ENCODE measurements at places on chromosomes 6 and 20.

DNA sequence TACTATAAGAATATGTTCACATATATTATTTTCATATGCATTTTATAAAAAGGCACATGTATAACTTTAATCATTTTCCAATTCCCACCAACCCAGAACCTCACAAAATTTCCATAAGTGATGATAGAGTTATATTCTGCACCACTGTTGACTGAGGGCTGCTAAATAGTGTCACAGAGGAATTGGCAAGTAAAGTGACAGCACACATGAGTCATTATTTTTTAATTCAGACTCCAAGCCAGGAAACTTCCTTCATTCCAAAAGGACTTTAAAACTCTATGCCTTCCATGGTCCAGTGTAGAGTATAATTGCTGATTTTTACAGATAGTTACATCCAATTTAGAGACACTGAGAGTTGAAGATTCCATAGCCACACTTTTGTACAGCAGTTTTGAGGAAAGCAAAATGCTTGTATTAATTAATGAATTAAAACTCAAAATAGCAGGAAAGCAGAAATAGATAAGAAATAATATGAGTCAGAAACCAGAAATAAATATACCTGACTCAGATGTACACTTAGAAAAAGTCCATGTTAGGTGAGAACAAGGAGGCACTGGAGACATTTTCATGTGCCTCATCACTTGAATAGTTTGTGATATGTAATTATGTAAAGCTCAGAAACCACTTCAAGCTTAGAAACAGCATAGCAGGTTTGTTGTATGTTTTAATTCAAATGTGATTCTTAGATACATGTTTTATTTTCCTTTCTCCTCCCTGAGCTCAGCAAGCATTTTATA, 425.2 kb upstream of the OPRM1 start:
- H3K4me1 ChIP-seq = no peaks in the 10 kb centered on the region
- no peak for DNase-seq
- no peak overlapping the region for H3K4me3 ChIP-seq
- H3K27ac ChIP-seq = no peak overlapping the region
- no peaks in the 10 kb centered on the region for H3K27me3 ChIP-seq
- no peaks in the 10 kb centered on the region for H3K36me3 ChIP-seq

DNA sequence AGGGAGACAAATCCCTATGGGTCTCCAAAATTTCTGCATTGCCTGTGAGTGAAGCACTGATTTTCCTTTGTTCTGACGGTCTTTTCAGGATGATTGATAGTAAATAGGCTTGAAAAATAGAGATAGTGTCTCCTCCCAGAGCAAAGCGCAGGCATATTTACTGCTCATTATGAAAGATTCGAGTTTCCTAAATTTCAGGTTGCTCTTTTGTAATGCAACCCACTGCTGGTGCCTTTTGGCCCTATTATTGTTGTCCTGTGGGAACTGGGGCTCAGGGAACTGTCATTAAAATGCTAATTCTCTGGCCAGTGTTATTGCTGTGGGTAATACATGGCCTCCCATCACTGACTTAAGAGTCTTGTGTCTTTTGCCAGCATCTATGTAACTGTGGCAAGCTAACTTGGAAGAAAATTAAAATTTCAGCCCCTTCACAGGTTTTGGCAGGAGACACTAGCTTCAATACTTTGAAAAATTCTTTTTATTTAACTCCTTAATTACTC, 754.1 kb upstream of the MAP3K7 start:
- H3K4me1 ChIP-seq = no peaks in the 10 kb centered on the region
- no peak overlapping the region for H3K27ac ChIP-seq
- DNase-seq = no peak
- H3K4me3 ChIP-seq = no peak overlapping the region

- no peaks in the 10 kb centered on the region for H3K36me3 ChIP-seq
- H3K4me3 ChIP-seq = no peak overlapping the region
- no peak overlapping the region for H3K27ac ChIP-seq
- no peak for DNase-seq
Measured at GRCh38 chr6:14040042-14040441, 77.5 kb upstream of the CD83 start.

DNA sequence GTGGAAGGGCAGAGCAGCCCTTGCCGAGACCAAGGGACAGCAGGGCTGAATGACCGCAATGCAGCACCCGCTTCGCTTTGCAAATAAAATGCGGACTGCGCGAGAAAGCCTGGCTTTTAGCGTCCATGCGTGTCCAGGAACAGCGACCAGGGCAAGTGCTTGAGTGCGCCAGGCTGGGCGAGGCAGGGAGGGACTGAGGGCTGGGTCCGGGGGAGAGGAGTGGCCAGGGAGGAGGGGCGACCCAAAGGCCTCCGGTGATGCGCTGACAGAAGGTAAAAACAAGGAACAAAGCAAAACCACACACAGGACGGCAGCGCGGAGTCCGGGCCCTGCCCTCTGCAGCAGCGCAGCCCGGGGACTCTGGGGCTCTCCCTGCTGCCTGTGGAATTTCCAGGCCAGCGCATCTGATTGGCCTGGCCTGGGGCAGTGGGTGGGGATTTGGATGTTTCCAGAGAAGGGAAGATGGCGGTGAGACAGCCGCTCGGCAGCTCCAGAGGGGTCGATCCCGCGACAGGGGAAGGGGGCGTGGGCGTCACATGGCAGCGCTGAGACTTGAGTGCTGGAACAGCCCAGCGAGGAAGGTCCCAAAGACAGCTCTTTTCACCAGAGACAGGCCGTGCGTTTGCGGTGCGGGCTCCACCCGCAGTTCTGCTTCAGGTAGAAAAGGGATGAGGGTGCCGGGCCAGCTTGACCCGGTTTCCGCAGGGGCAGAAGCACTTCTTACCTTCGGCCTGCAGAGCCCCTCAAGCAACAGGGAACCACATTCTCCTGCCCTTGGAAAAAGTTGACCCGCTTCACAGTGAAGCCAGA, 51.8 kb downstream of the SSR1 start:
- peaks cover 2% of the 10 kb centered on the region for H3K27me3 ChIP-seq
- peak overlapping the region; percentile 99 for H3K4me3 ChIP-seq
- H3K4me1 ChIP-seq = peaks cover 21% of the 10 kb centered on the region
- H3K36me3 ChIP-seq = no peaks in the 10 kb centered on the region
- H3K27ac ChIP-seq = peak overlapping the region; percentile 93
- DNase-seq = peak; percentile 90

DNA sequence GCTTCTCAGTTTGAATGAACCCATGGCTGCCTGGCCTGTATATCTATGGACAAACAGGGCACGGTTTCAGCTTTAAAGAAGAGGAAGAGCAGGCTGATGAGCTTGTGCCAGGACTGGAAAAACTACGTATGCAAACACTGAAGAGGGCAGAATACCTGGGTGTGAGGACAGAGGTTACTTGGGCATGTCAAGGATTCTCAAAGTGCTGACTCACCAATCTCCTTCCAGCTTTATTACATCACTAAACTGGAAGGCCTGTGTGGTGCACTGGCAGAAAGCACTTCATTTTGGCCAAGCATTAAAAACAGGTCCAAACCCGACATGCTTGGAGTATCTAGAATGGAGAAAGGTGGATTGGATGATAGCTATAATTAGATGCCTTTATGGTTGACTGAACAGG, 95.2 kb downstream of the GMPR start:
- H3K27me3 ChIP-seq = no peaks in the 10 kb centered on the region
- H3K4me3 ChIP-seq = no peak overlapping the region
- H3K4me1 ChIP-seq = peaks cover 4% of the 10 kb centered on the region
- no peaks in the 10 kb centered on the region for H3K36me3 ChIP-seq
- peak; percentile 51 for DNase-seq

- no peak overlapping the region for H3K4me3 ChIP-seq
- H3K27me3 ChIP-seq = peaks cover 49% of the 10 kb centered on the region
- H3K27ac ChIP-seq = no peak overlapping the region
- peaks cover 8% of the 10 kb centered on the region for H3K4me1 ChIP-seq
Measured at GRCh38 chr6:33720998-33721397, 9.5 kb upstream of the UQCC2 start.

- peaks cover 4% of the 10 kb centered on the region for H3K4me1 ChIP-seq
- DNase-seq = no peak
- H3K36me3 ChIP-seq = no peaks in the 10 kb centered on the region
- peaks cover 15% of the 10 kb centered on the region for H3K27me3 ChIP-seq
- H3K27ac ChIP-seq = no peak overlapping the region
- H3K4me3 ChIP-seq = no peak overlapping the region
Measured at GRCh38 chr6:135188718-135189117, 7.6 kb downstream of the MYB start.

DNA sequence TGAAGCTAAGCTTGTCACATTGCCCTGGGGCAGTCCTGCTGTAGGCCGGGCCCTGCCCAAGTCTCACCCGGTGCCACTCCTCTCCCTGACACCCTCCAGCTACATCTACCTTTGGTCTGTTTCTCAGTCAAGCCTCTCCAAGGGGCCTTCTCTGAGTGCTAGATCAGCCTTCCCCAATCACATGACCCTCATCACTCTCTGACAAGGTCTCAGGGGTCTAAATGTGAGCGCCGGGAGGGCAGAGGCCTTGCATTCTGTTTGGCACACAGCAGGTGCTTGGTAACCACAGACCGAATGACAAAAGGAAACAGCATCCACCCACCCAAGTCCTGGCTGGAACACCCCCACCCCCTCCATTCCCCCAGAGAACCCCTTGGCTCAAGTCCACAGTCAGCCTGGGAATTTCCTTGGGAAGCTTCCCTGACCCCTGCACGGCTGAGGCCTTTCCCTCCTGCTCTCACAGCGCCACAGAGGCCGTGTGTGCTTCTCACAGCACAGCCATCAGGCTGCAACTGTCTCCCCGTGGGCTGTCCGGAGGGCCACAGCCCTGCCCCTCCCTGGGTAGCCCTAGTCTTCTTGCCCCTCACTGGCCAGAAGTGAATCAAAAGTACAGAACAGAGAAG, 32.9 kb downstream of the PKIG start:
- DNase-seq = no peak
- peaks cover 20% of the 10 kb centered on the region for H3K36me3 ChIP-seq
- peaks cover 3% of the 10 kb centered on the region for H3K4me1 ChIP-seq
- peaks cover 4% of the 10 kb centered on the region for H3K27me3 ChIP-seq

Measured in HFFc6 (cell line).